ENCODE measurements at places on chromosomes 3 and 15.

DNA sequence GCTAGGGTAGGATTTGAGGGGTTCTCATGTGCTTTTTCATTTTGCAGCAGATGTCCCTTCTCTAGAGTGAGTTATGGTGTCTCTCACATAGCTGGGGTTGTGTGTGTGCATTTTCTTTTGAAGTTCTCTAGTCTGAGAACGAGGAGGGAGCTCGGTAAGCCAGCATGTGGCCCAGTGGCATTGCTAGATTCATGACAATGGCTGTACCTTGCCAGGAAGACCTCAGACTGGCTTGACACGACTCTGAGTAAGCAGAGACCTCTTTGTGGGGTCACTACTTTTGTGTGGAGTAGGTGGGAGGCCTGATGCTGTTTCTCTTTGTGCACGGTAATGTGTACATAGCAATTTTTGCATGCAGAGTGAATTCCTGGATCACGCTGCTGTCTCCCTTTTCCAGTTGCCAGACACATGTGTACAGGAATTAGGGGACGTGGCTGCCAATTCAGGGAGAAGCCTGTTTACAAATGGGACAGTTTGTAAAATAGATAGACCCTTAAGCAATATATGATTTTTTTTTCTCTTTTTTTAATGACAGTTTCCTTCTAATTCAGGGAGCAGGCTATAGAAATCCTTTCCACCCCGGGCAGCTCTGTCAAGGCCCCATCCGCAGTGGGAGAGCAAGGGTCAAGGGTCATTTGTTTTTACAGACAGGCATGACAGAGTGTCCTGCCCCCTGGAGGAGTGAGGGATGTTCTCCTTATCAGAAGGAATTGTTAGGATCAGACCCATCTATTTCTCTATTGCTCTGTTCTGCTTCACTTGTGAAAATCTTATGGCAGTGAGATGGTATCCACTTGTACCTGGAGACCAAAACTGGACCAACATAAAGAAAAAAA, 4.6 kb downstream of the CACNA1D start:
- no peak for DNase-seq

DNA sequence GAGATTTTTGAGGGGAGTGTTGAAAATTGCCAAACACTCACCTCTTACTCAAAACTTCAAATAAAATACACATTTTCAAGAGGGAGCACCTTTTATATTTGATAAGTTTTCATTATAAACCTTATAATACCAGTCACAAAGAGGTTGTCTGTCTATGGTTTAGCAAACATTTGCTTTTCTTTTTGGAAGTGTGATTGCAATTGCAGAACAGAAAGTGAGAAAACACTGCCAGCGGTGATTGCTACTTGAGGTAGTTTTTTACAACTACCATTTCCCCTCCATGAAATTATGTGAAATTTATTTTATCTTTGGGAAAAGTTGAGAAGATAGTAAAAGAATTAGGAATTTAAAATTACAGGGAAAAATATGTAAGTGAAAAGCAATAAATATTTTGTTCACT, 20.1 kb downstream of the DIPK2A start:
- DNase-seq, result no peak

- DNase-seq, result no peak
Observed at GRCh38 chr3:19103510-19103909, 44.8 kb upstream of the KCNH8 start.

GRCh38 chr3:17151598-17152373, 267.0 kb downstream of the PLCL2 start:
- DNase-seq, result peak; percentile 58

DNA sequence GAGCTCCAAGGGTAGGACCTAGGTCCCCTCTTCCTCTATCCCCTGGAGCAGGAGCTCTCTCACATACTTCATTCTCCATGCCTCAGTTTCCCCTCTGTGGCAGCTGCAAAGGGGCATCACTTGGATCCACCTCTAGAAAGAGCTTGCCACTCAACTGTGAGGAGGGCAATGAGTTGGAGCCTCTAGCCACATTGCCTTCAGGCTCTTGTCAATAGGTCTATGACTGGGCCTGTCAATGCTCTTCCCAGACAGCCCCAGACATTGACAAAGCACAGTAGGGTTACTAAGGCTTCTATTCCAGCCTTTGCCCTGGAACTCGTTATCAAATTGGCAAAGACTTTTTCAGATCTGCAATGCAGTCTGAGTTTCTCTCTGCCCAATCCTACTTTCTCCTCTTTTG, 4.4 kb upstream of the VIPR1 start:
- DNase-seq, result no peak

DNA sequence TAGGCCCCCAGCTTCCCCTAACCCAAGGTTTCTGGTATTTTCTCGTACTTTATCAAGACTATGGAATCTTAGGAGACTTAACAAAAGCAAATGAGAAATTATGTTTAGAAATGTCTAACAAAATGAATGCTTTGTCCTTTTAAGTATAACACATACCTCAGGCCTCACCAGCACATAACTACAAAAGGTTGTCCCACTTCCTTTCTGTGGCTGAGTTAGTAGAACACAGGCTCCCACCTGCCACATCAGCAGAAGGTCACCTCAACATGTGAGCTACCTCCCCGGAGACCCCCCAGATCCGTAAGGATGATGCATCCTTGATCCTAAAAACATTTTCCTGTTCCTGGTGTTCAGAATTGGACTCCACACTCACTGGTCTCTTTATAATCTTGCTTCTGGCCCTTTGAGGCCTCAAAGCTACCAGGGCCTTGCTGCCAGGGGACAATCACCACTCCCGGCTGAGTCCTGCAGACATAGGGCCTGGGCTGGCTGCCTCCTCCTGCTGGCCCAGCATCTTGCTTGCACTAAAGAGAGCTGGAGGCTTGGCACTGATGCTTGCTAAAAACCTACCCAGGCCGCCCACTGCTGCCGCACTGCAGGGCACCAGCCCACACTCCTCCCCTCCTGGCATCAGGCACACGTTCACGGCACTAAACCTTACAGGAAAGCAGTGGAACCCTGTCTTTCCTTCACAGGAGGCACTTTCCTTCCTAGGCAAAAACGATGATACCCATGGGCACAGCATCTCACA, 2.9 kb downstream of the CCRL2 start:
- no peak for DNase-seq

GRCh38 chr3:18641916-18642315, 216.8 kb upstream of the SATB1 start:
- DNase-seq, result no peak

DNA sequence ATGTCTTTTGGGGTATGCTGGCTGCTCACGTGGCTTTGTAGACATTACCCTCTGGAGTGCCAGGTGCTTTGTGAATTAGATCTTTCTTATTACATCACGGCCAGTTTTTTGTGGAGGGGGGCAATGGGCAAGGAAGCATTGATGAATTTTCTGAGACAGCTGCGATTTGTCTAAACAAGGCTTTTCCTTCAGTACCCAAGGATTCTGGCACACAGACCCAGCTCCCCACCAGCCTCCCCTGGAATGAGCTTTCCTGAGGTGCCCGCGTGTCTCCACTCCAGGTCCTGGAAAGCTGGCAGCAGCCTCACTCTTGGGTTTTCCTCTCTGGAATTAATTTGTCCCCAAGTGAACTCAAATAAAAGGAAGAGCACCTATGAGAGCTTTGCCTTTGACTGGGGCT, 157.6 kb upstream of the CTDSPL start:
- DNase-seq, result no peak

- DNase-seq, result no peak
Observed at GRCh38 chr3:70558956-70559355, 246.5 kb upstream of the MDFIC2 start.

GRCh38 chr15:94383706-94384105, 152.3 kb downstream of the MCTP2 start:
- DNase-seq, result peak; percentile 5

DNA sequence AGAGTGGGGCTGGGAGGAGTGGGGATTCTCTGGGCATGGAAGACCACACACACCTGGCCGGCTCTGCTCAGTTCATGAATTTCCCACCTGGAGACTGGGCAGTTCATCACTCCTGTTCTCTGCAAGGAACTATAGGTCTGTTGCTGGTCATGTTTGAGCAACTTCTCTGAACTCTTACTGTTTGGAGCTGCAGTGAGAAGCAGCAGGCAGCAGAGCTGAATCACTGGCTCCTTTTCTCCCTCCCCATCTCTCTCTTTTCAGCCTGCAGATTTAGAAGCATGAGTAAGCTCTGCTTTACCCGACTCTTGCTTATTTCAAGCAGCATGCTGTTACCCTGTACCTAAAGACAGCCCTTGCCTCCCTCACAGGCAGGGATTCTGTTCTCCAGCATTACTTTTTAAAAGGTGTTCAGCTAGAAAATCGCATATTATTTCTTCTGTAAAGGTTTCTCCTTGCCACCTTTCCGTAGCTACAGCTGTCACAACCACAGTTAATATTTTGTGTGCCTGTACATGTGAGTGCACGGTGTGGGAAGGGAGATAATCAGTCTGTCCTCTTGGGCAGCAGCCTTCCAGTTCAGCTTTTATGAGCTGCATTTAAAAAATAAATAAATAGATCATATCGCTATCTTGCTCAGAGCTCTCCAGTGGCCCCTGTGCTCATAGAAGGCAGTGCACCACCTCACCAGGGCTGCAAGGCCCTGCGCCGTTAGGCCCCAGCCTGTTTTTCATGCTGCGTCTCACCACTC, 131.6 kb downstream of the CHCHD6 start:
- DNase-seq, result peak; percentile 71

DNA sequence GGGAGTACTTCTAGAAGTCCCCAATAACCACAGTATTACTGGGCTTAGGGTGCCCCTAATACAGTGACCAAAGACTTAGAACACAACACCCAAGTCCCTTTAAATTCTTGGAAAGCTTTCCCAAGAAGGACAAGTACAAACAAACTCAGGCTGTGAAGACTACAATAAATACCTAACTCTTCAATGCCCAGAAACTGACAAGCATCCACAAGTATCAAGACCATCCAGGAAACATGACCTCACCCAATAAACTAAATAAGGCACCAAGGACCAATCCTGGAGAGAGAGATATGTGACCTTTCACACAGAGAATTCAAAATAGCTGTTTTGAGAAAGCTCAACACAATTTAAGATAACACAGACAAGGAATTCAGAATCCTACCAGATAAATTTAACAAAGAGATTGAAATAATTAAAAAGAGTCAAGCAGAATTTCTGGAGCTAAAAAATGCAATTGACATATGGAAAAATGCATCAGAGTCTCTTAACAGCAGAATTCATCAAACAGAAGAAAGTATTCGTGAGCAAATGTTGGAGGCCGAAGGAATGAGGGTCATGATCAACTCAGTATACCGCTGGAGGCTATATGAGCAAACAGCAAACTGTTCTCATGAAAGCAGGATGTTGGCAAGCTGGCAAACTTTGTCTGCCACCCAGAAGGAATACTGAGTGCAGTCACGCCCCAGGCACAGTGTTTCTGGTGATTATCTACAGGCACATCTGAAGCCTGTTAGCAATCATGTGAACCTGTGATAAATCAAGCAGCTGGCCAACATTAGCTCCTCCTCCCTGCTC, 87.0 kb upstream of the NECTIN3 start:
- DNase-seq, result no peak

- no peak for DNase-seq
Observed at GRCh38 chr3:30289766-30290165, 316.6 kb upstream of the TGFBR2 start.

DNA sequence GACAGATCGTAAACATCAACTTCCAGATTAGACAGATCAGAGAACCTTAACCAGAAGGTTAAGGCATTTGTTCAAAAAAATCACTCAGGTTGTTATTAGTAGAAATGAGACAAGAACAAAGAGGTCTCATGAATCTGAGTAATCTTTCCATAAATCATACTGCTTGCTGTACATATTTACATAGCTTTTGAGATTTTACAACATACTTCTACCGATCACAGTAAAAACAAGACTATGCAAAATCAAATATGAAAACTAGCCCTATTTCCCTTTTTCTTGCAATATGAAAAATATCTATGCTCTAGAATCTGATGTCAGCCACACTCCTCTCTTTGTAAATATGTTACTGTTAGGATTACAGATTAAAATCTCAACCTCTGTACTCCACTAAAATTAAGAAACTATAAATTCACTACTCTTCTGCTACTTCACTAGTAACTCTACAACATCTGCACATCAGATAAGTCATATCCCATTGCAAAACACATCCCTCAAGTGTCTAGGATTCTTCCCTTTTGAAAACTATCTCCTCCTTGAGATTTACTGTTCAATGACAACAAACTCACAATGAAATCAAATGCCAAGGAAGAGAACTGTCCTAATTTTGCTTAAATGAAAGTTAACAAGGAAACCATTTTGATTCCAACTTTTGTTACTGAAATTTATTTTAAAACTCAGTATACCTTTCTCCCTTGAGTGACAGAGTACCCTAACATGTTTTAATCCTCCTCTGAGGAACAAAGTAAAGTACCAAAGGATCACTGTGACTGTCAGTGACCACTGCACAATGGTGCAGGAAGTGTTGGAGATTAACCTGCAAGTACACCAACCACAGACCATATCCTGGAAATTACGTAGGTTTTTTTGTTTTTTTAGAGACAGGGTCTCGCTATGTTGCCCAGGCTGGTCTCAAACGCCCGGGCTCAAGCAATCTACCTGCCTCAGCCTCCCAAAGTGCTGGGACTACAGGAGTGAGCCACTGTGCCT, 12.8 kb downstream of the DCUN1D1 start:
- no peak for DNase-seq

GRCh38 chr3:158731938-158732855, at the start of gene RARRES1:
TSS of gene RARRES1 (minus strand) at chr3:158732457. CDS start at chr3:158732415, 42 bp downstream.
- peak; percentile 68 for DNase-seq

DNA sequence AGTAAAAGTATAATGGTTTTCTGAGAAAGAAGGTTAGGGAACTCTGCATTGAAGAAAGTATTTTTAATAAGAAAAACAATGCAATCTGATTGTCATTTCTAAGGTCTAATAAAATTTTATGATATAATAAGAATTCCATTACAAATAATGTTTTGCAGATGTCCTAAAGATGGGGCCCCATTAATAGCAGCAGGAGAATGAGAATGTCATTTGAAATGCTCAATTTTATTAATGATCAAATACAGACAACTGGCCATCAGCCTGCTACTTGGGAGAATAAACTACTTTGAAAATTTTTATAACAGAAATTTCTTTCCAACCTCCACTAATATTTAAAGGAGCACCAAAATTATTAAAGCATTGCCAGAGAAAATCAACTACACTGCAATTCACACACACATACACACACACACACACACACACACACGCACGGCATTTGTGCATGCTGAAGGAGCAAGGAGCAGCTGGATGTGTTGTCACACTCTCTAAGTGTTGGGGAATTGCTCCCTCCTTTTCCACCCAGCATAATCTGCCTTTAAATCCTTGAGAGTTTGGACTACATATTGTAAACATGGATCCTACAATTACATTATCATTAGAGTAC, 109.5 kb downstream of the THRB start:
- DNase-seq, result no peak
